ENCODE measurements at places on chromosomes 12 and 14.

- no peak for DNase-seq
Observed at GRCh38 chr14:55794655-55795595, 214.9 kb downstream of the KTN1 start.

GRCh38 chr12:89493670-89494302 is 30.8 kb downstream of the GALNT4 start:
- no peak for DNase-seq

- no peak for DNase-seq
Observed at GRCh38 chr14:64062381-64063115, 209.7 kb downstream of the SYNE2 start.

DNA sequence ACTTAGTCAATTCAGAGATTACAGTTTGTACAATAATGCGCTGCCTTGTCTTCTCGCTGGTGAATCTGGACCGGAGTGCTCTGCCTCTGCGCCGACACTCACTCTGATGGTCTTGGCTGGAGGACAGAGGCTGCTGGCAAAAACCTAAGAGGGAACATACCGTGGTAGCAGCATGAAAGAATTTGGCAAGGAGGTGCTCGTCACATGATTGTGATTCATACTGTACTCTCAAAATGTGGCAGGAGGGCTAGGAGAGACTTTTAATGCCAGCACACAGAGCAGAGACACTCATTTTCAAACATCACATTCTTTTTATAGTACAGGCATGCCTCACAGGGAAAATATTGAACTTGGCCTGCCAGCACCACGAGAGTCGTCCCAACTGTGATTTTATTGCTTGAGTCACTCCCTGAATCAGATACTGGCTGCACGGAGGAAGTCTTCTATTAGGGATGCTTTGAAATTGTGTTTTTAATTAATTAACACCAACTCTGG is 67.8 kb downstream of the HMGA2 start:
- DNase-seq = no peak

GRCh38 chr14:99258341-99258861 is 13.6 kb downstream of the BCL11B start:
- no peak for DNase-seq

- peak; percentile 31 for DNase-seq
Observed at GRCh38 chr12:64611341-64612284, 1.3 kb downstream of the RASSF3 start.

DNA sequence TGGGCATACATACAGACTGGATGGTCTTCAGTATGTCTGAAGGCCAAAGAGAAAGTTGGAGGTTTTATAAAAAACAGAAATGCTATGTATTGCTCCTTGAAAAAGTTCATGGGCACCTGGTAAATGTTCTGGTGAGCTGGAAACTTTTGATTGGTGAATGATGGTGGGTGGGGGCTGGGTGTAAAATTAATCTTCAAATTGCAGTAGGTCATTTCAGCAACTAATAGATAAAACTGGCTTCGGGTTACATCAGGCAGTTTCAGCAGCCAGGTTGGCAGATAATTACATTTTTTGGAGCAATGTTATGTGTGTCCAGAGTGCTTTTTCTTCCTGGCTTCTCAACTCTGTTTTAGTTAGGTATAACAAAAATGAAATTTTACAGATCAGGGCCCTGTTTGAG is 35.3 kb downstream of the SDR9C7 start:
- DNase-seq = no peak

DNA sequence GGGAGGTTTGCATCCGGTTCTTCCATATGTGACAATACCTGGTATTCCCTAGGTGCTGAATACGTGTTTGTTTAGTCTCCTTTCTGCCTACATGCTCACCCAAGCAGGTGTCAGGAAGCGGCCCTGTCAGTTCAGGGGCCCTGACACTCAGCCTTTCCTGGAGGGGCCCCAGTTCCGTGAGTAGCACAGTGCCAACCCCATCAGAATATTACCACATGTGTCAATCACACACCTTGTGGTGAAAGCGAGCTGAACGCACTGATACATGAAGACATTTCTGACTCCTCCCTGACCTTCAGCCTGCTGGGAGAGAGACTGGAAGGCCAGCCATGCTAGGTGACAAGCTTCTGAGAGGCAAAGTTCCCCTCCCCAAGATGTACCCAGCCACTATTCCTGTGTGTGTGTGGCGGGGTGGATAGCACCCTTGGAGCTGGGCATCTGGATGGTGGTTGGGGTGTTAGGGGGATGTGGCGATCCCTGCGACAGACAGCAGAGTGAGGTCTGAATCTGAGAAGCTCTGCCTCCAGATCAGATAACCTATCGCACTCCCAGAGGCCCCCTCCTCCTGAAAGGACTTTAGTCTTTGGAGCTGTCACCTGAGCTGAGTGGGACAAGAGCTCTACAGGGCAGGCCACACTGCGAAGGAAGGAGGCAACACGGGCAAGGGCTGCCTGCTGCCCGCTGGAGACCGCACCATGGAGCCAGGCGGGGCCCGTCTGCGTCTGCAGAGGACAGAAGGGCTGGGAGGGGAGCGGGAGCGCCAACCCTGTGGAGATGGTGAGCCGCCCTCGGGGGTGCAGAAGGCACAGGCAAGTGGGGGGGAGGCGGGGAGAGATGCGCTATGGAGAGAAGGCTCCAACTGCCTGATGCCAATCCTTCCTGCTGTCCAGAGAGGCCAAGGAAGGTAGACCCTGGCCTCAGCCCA is at the start of gene SOAT2:
Gene SOAT2, plus strand, starts transcription at position 604 of the 925 bp plus-strand sequence. Its CDS starts 92 bp downstream, at position 696.
- peak; percentile 56 for DNase-seq

- DNase-seq = no peak
Observed at GRCh38 chr12:38775457-38775856, 129.9 kb downstream of the CPNE8 start.

GRCh38 chr12:114916124-114916523 is 232.1 kb upstream of the TBX3 start:
- DNase-seq = no peak

- DNase-seq = no peak
Observed at GRCh38 chr12:104357421-104357952, 53.9 kb downstream of the EID3 start.

GRCh38 chr14:88005050-88005481 is at the start of gene GPR65:
TSS of gene GPR65 (plus strand) at chr14:88005135. CDS start at chr14:88010848, 5,713 bp downstream.
- DNase-seq = peak; percentile 23

DNA sequence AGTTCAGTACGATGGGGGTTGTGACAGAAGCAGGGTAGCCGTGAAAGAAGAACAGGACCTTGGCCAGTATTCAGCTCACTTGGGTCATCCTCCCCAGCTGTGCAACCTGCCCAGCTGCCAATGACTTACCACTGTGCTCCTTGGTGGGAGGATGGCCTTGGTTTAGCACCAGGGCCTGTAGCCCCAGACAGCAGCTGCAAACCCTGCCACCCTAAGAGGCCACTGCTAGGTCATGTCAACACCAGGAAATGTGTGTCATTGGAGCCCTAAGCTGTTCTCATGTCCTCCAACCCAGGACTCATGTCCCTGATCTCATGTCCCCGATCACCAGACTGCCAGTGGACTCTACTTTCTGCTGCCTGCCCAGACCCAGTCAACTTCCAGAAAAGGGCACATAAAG is 3.0 kb upstream of the CRACR2A start:
- no peak for DNase-seq

GRCh38 chr12:77914081-77914488 is 83.4 kb downstream of the NAV3 start:
- DNase-seq = no peak

- peak; percentile 28 for DNase-seq
Observed at GRCh38 chr12:93089805-93090569, 160.9 kb upstream of the EEA1 start.

GRCh38 chr14:20690848-20691640 is 2.5 kb downstream of the ANG start:
- peak; percentile 36 for DNase-seq

DNA sequence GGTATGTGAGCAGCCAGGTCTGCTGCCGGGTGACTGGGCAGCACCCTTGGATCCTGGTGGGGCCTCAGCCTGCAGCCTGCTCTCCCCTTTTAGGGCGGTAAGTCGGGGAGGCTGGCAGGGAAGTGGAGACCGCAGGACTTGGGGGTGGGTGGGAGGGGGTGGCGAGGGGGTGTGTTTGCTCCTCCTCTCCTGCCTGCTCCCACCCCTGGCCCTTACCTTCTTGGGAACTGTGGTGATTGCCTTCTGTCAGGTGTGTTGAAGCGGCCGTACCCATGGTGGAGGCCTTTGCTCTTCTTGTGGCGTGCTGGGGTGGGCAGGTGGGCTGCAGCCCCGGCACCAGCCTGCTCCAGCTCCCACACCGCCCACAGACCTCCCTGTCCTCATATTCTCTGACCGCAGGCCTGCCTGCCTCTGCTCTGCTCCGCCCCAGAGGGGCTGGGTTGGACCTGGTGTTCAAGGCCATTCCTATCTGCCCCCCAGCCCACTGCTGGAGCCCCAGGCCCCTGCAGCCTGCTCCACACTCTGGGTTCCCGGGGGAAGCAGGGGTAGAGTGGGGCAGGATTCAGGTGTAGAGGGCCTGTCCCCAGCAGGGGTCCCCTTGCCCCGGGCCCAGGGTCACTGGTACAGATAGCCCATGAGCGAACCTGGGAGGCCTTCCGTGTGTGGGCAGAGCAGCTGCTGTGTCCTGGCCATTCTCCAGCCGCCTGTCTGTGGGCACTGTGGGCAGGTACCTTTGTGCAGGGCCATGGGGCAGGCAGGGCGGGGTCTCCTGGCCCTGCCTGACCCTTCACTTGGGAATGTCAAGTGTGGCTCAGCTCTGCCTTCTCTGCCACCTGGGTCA is 5.2 kb downstream of the TEDC1 start:
- DNase-seq = no peak

DNA sequence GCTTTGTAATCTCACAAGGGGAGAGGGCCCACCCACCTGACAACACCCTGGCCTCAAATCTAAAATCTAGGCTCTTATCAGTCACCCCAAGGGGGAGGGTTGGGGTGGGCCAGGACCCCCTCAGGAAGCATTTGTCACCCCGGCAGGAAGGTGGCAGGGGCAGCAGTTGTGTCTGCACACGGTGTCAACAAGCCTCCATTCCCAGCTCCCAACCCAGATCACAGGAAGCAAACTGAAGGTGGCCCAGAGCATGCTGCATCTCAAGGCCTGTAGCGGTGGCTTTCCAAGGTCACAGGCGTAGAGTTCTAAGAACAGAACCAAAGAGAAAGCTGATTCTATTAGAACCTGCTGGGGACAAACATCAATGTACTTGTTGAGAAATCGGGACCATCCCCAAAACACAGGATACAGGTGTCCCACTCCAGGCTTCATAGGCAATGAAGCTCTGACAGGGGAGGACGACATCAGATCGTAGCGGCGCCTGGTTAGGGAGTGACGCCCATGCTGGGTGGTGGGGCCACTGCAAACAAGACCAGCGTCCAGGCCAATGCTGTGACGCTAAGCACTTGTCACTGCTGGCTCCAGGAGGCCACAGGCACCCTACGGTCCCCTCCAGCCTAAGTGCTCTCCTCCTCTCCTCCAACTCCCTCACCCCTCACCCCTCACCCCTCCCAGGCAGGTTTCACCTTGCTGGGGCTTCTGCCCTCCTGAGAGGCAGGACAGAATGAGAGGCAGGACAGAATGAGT is 52.9 kb downstream of the CCDC88C start:
- no peak for DNase-seq

GRCh38 chr12:124647316-124647715 is 79.9 kb upstream of the NCOR2 start:
- DNase-seq = no peak

- DNase-seq = no peak
Observed at GRCh38 chr14:31510222-31510621, 22.4 kb upstream of the GPR33 start.

- no peak for DNase-seq
Observed at GRCh38 chr12:53972722-53973235, at the start of gene HOXC11. TSS of gene HOXC11 (plus strand) at chr12:53973126. CDS start at chr12:53973242, 116 bp downstream.

DNA sequence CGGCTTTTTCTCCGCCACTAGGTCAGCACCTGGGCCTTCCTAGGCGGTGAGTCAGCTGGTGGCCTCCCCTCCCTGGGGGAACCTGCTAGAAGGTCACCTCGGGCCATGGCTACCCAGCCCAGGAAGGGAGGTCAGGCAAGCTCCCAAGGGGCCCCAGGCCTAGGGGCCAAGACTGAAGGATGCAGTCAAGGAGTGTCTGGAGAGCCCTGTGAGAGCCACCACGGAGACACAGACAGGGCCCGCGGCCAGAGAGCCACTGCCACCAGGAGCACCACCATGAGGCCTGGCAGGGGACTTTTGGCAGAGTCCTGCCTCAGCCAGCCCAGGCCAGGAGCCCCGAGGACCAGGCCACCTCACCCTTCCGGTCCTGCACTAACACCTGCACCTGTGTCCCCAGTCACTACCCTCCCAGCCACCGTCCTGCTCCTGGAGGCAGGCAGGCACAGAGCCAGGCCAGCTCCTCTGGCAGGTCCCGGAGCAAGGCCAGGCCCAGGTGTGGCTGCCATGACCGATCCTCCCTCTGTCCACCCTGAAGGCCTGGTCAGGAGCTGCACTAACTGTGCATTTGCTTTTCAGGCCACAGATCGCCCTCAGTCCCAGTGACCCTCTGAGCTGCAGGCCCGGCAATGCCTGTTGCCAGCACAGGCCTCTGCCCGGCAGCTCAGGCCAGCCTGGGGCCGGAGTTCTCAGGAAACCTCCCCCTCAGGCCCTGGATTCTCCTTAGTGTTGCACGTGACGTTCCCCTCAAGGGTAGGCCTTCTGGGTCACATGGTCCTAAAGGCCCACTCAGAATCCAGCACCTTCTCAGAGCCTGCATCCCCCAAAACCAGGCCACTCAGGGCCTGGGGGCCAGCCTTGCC is 6.9 kb downstream of the PHETA1 start:
- DNase-seq = no peak

DNA sequence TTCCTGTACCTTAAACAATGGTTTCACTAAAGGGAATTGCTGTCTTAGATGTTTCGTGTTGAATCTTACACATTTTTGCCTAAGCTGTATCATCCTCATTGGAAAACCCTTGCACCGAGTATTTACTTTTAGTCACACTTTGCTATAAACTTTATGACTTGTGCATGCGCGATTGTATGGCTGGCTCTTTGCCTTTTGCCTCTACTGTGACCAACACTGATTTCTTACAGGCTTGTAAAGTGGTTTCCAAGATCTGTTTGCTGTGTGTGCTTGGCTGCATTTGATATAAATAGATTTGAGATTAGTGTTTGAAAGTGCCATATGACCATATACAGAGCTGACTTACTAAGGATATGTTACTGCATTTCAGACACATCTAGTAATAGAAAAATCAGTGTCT is 40.5 kb downstream of the RASSF3 start:
- no peak for DNase-seq

GRCh38 chr12:20260851-20261250 is 107.5 kb upstream of the PDE3A start:
- DNase-seq = no peak

DNA sequence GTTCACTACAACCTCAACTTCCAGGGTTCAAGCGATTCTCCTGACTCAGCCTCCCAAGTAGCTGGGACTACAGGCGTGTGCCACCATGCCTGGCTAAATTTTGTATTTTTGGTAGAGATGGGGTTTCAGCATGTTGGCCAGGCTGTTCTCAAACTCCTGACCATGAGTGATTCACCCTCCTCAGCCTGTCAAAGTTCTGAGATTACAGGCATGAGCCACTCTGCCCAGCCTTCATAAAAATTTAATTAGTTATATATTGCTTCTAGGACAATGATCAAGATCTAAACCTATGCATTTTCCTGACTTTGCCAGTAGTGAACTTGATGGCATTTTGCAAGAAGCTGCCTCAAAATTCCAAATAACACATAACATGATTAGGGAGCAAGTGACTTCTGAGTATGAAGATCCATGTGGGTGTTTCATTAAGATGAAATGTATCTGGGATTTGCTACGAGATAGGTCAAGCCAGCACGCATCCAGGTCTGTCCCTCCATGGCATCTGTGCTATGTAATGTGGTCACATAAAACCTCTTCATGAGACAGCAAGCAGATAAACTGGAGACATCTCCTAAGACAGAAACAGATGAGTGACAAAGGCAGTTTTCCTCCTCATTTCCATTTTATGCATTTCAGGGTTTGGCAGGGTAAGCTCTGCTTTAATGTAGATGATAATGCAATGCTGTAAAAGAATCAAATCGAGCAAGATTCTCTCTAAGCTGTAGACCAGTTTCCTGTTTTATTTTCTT is 319.4 kb upstream of the ATP2B1 start:
- no peak for DNase-seq
